NT2/D1 (cell line): ENCODE measurements at places on chromosomes 5 and 9.

GRCh38 chr9:123957731-123958130 is 27.8 kb upstream of the DENND1A start:
- DNase-seq = no peak

DNA sequence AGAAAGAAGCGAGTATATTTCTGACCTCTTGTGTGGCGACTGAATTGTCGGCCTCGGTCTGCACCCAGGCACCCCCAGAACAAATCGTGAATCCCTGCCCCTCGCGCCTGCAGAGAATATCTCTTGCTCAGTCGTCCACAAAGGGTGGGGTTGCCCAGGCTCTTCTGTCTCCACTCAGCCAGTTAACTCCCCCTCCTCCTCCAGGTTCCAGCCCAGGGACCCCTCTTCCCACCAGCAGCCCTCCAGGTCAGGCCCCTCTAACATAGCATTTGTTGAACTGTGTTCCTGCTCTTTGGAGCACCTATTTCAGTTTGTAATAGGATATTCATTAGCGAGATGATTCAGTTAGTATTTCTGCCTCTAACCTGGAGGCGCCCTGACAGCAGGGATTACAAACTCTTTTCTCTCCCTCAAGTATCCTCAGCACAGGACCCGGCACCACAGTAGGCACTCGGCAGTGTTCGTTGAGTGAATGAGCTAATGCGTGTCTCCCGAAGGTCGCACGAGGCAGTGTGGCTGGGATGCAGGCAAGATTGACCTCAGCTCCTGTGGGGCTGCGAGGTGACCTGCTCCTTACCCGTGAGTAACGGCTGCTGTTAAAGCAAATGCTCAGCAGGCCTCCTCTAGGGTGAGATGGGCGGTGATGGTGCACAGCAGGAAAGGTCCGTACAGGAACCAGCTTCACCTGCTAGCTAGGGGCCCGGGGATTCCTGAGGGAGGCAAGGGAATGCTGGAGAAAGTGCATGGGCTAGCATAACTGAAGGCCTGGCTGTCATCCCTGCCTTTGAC is 25.8 kb downstream of the ZBTB34 start:
- DNase-seq = no peak

DNA sequence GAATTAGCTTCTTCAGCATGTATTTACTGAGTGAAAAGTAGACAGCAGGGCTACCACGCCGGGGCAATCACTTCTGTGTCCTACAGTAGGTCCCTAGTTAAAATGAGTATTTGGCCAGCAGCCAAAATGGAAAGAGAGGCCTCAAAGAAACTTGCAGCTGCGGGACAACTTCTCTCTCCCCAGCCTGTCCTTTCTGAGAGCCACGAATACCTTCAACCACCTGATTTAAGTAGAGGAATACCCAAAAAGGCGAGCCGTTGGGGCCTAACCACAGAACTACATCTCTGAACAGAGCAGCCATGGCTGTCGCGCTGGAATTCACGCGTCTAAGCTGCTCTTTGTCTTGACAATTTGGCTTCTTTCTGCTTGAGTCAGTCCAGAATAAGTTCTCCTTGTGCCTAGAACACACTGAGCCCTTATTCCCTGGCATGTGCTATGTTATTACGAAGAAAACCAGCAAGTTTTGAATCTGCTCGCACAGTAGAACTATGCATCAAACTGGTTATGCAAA is 43.8 kb upstream of the GOLPH3 start:
- DNase-seq = no peak

DNA sequence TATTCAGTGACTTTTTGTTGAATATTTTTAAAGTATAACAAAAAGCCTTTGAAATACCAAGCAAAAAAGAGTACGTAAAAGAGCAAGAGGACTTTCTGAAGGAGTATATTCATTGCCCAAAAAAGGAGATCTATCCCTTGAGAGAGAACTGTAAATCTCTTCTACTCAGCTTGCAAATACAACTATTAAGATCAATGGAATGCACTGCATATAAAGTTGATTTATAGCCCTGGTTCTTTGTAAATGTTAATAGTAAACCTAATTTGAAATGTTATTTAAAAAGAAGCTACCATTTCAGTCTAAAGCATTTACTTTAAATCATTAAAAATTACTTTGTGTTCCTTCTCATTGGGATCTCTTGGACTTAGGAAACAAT is 168.1 kb downstream of the PDE4D start:
- DNase-seq = no peak

DNA sequence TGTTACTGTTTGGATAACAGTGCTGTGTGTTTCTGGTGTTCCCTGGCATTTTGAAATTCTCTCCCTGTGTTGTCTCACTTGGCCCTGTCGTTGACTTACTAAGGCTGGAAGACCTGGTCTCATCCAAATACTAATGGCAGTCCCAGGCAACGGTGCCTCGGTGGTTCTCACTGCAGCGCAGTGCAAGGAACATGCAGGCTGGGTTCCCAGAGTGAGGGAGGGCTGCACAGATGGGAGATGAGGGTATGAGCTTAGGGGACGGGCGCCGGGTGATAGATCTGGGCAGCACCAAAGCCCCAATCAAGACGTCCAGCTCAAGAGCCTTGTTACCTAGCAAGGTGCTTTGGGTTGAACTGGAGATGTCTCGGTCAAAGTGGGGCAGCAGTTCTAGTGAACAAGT is 11.0 kb downstream of the CCT5 start:
- DNase-seq = no peak

DNA sequence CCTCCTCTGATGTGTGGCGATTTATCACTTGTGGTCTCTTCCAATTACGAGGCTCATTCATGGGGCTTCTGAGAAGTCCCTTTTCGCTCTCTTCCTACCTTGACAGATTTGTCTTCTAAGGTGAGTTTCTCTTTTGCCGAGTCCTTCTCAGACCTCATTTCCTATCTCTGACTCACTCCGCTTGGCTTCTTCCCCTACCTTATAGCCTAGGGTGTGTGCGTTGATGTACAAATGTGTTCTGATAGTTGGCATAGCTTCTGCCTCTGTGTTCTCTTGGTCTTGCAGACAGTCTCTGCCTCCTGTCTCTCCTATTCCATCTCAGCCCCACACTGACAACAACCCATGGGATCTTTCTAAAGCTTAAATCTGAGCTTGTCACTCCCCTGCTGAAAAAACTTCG is 56.9 kb upstream of the SHB start:
- DNase-seq = no peak

GRCh38 chr9:4327504-4328191 is 27.8 kb upstream of the GLIS3 start:
- peak; percentile 20 for DNase-seq

DNA sequence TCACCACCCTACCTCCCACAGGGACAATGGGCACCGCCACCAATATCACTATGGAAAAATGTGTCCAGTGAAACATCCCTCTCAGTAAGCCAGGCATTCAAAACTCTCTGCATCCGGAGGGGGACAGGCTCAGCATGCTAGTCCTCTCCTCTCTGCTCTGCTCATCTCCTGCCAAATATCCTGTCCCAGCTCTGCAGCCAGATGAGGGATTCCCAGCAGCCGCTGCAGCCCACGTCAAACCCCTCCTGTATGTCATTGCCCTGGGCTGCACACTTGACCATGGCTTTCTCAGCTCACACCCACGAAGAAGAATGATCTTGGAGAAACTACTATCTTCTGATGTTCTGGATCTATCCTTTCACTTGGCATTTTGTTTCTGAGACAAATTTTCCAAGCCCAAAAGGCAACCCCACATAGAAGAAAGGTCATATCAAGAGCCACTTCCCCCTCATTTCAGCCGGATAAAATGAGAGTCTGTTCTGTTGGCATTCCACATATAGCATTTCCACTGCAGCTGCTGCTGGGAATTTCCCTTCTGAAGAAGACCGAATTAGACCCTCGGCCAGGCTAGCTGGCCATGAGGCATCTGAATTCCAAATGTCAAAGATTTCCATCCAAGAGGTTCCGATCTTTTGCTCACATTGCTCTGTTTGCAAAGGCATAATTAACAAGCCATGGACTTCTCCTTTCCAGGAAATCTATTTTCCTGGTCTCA is 338.0 kb downstream of the ACTL7B start:
- no peak for DNase-seq

DNA sequence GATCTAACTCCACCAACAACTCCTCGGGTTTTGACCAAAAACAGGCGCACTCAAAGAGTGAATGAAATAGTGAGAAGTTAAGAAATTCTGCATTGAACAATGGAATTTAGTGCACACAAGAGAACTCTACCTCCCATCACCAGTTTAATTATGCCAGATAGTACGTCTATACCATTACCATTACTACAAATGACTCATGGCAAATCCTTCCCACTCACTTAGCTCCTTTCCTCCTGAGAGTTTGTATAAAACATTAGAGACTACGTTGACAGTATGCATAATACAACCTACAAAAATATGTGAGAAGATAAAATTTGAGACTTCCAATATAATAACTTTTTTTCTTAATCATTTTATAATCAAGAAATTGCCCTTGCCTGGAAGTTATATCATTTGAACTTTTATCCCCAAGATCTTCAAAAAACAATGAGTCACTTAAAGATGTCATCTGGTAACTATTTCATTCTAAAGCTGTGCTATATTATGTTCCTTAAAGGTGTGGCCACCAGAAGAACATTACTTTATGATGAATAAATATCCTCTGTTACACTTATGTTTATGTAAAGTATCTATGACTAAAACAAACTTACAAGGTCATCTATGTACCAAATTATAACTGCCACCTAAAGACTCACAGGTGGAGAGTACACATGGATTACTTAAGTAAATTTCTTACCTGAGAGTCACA is 297.9 kb upstream of the PTGER4 start:
- no peak for DNase-seq

- DNase-seq = no peak
These were observed 10.1 kb downstream of the DAP start for GRCh38 chr5:10750909-10751308.

DNA sequence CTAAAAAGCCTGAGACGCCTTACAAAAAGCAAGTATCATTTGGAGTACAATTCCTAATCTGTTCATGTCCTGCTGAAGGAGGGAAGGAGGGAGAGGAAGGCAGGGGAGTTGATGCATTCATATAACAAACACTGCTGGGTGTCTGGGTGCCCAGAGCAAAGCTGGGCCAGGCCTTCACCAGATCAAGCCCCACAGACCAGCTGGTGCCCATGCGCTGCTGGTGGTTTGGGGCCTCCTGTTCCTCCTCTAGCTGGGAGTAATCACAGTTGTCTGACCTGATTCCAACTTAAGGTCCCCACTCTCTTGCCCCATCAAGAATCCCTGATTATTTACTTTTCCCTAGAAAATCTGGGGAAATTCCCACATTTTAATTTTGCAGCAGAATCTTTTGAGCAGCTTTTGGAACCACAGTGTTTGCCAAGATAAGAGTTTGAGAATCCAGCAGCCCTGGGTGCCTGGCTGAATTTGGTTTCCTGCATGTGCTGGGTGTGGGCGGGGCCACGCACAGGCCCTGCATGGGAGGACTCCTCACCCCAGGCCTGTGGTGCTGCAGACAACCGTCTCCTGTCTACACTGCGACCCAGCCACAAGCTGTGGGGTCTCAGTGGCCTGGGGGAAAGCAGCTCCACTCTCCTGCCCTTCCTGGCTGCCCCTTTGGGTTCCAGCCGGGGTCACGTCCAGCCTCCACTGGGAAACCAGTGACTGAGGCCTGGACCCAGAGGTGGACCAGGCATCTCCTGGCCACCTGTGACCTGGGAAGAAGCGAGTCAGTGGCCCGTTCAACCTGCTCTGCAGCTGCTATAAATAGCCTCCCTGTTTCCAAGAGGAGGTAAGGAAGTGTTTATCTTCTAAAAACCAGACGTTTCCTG is 47.5 kb downstream of the NEURL1B start:
- no peak for DNase-seq
